Amniotic stem cell (primary cell): ENCODE measurements at places on chromosomes 3 and 15.

DNA sequence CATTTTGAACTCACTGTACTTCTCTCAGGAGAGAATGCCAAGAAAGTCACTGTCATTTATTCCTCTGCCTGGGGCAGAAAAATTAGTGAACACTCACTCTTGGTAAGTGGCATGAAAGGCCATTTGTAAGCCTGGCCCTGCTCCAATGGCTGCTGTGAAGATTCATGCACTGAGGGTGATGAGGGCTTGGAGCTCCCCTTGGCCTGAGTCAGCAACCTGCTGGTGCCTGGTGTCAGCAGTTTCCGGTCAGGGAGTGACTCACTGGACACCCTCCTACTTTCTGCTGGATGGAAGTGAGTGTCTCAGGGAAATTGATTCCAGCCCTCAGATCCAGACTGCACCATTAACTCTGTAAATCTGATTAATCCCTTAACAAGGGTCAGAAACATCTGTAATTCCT is 37.6 kb downstream of the TRA2B start:
- DNase-seq, result peak; percentile 82

DNA sequence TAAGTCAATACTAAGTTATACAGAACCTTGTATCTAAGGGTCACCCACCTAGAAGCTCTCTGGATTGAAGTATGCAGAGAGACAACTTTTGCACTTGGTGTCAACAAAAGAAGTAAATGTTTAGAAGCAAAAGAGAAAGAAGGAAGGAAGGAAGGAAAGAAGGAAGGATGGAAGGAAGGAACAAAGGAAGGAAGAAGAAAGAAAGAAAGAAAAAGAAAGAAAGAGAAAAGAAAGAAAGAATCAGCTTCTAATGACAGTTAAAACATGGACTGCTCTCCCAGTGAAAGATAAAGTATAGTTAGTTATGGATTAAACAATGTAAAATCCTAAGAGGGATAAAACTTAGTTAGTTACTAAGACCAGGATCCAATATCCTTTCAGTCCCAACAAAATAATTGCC is 613.8 kb upstream of the NR2F2 start:
- DNase-seq, result no peak

- DNase-seq, result no peak
Measured at GRCh38 chr3:138547342-138547975, 46.6 kb downstream of the CEP70 start.

DNA sequence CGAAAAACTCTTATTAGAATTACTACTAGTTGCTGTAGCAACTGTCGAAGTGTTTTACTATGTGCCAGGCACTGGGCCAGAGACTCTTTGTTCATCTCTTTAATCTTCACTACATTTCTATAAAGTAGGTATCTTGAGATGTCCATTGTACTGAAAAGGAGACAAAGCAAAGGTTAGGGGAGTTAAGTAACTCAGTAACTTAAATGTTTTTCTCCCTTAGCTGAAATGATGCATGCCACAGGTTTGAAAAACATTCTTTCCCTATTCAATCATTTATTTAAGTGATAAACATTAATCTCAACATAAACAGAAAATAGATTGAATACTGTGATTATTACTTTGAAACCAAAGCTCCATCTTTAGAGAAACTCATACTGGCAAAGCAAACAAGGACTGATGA is 776.2 kb downstream of the FHIT start:
- DNase-seq, result no peak

DNA sequence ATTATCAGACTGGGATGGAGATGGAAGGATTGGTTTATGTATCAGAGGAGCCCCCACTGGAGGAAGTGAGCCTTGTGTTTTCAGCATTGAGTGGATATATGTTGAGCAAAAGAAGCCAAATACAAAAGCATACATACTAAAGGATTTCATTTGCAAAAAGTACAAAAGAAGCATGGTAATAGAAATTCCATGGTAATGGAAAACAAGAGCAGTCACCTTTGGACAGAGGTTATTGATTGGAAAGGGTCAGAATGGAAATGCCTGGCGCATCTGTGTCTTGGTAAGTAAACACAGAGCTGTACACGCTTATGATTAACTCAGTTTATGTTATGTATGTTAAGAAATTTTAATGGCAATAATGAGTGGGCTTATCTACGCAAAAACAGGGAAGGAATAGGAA is 72.7 kb downstream of the DHX36 start:
- DNase-seq, result no peak

DNA sequence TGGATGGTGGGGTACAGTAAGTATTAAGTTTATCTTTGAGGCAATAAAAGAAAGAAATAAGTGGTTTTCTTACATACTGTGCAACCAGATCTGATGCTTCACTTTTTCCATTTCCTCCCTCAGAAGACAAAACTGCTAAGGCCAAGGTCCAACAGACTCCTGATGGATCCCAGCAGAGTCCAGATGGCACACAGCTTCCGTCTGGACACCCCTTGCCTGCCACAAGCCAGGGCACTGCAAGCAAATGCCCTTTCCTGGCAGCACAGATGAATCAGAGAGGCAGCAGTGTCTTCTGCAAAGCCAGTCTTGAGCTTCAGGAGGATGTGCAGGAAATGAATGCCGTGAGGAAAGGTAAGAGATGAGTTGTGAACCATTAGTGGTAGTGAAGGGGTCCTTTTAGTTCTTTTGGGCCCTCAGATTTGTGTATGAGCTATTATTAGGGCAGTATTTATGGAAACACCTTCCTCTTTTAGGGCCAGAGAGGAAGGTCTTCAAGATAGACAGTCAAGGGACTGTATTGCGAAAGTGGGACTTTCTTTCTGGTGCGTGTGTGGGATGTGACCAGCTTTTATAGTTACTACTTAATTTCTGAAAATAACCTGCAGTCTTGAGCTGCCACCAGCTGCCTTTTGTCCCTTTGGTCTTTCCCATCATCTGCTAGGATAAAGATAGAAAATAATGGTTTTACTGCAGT is 4.6 kb downstream of the ALAS1 start:
- DNase-seq, result no peak

- no peak for DNase-seq
Measured at GRCh38 chr3:119042162-119042561, 7.5 kb upstream of the IGSF11 start.
